ENCODE measurements at places on chromosomes 11 and 22.

DNA sequence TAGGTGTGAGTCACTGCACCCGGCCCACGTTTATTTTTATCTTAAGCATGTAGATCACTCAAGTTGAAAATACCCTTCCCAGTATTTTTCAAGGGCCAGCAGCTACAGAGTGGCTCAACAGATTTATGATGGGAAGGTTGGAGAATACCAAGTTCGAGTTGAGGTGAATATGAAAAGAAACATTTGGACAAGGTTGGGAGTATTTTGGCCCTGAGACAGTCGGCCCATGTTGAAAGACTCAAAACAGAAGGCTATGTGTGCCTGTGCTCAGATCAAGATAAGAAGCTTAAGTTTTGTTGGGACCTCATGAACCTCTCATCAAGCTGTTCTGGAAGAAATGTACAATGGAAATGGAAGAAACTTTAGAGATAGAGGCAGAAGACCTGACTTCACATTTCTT is 199.1 kb downstream of the DBX1 start:
- DNase-seq: no peak

DNA sequence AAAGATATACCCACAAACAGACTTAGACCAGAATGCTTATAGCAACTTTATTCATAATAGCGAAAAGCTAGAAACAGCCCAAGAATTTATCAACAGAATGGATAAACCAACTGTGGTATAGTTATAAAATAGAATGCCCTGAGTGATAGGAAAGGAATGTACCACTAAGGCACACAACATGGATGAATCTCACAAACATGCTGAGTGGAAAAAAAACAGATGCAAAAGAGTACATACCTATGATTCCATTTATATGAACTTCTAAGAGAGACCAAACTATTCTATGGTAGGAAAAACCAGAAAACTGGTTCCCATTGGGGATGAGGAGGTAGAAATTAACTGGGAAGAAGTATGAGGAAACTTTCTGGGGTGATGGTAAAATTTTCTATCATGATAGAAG is 40.4 kb upstream of the GRIK4 start:
- no peak for DNase-seq

GRCh38 chr22:50621356-50621880 is 6.5 kb downstream of the ARSA start:
- DNase-seq: peak; percentile 66

GRCh38 chr22:23079814-23080521 is 9.6 kb downstream of the GNAZ start:
- no peak for DNase-seq

DNA sequence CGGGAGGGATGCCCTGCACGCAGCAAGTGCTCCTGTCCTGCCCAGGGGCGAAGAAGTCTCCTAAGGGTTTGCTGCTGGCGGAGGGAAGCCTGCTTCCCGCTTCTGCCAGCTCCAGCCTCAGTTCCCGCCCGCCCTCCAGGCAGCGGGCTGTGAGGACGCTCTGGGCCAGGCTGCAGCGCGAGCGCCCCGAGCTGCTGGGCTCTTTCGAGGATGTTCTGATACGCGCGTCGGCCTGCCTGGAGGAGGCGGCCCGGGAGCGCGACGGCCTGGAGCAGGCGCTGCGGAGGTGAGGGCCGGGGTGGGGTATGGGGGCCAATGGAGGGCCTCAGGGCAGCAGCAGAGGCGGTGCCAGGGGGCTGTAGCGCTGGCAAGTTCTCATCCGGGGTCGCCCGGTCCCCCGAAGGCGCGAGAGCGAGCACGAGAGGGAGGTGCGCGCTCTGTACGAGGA is 2.2 kb downstream of the CRACR2B start:
- DNase-seq: no peak

- DNase-seq: no peak
These were observed 553.6 kb downstream of the BUD13 start for GRCh38 chr11:116219171-116219635.

GRCh38 chr22:18157714-18158028 is 7.7 kb downstream of the USP18 start:
- no peak for DNase-seq

- DNase-seq: no peak
These were observed 9.3 kb downstream of the LARGE2 start for GRCh38 chr11:45931739-45932138.

All from central memory CD4-positive, alpha-beta T cell (primary cell).